ENCODE measurements at places on chromosomes 3 and 15. TPM values are rescaled to one million over a fixed set of nuclear protein-coding genes. Genes with fewer than 3 reads are reported as not detected.

The NPAP1 gene
- total RNA-seq, result not detected

The GATM gene
- total RNA-seq, result 2.9 TPM

The WNT7A gene
- 1.5 TPM for total RNA-seq

GRCh38 chr3:118011910-118012309 lies 1022.7 kb downstream of the IGSF11 start:
- no peaks in the 10 kb centered on the region for H3K4me1 ChIP-seq
- H3K4me3 ChIP-seq, result no peak overlapping the region
- H3K36me3 ChIP-seq, result no peaks in the 10 kb centered on the region
- DNase-seq, result no peak
- H3K27me3 ChIP-seq, result no peaks in the 10 kb centered on the region
- no peak overlapping the region for H3K27ac ChIP-seq

GRCh38 chr3:5069627-5070026 lies 52.5 kb upstream of the ARL8B start:
- H3K4me3 ChIP-seq, result no peak overlapping the region
- H3K27me3 ChIP-seq, result peaks cover 35% of the 10 kb centered on the region
- DNase-seq, result no peak
- H3K36me3 ChIP-seq, result no peaks in the 10 kb centered on the region
- H3K4me1 ChIP-seq, result no peaks in the 10 kb centered on the region

DNA sequence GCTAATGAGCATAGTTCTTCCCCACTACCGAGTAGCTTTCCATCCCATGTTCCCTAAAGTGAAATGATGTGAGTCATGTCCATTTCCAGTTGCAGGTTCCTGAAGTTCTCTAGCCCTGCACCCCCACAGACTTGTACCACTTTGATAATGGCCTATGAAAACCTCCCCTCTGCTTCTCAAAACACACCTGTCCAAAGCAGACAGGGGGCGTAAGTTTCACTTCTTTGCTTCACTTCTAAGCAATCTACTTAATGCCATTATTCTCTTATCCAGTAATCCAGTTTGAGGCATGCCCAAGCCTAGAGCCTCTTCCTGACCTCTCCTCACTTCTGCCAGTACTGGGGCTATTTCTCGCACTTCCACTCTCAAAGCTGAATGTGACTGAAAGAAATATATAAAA lies 305.1 kb downstream of the IGSF11 start:
- no peak for DNase-seq
- no peak overlapping the region for H3K4me3 ChIP-seq
- no peak overlapping the region for H3K27ac ChIP-seq
- no peaks in the 10 kb centered on the region for H3K27me3 ChIP-seq
- no peaks in the 10 kb centered on the region for H3K36me3 ChIP-seq
- H3K4me1 ChIP-seq, result no peaks in the 10 kb centered on the region

- DNase-seq, result peak; percentile 61
- peak overlapping the region; percentile 71 for H3K27ac ChIP-seq
- H3K4me3 ChIP-seq, result peak overlapping the region; percentile 51
- peaks cover 39% of the 10 kb centered on the region for H3K4me1 ChIP-seq
- no peaks in the 10 kb centered on the region for H3K27me3 ChIP-seq
These were observed 81.2 kb downstream of the SRGAP3 start for GRCh38 chr3:9168241-9168741.

- H3K4me1 ChIP-seq, result peaks cover 5% of the 10 kb centered on the region
- H3K27ac ChIP-seq, result no peak overlapping the region
- no peak for DNase-seq
These were observed 21.8 kb upstream of the APEH start for GRCh38 chr3:49652218-49652902.

GRCh38 chr3:15438983-15439382 lies 11.6 kb downstream of the EAF1 start:
- no peaks in the 10 kb centered on the region for H3K27me3 ChIP-seq
- H3K36me3 ChIP-seq, result peaks cover 74% of the 10 kb centered on the region
- H3K4me1 ChIP-seq, result peaks cover 25% of the 10 kb centered on the region
- no peak overlapping the region for H3K4me3 ChIP-seq

- no peak overlapping the region for H3K27ac ChIP-seq
- no peaks in the 10 kb centered on the region for H3K36me3 ChIP-seq
- H3K4me1 ChIP-seq, result no peaks in the 10 kb centered on the region
- peaks cover 3% of the 10 kb centered on the region for H3K27me3 ChIP-seq
These were observed 130.9 kb upstream of the CTDSPL start for GRCh38 chr3:37730825-37731224.

DNA sequence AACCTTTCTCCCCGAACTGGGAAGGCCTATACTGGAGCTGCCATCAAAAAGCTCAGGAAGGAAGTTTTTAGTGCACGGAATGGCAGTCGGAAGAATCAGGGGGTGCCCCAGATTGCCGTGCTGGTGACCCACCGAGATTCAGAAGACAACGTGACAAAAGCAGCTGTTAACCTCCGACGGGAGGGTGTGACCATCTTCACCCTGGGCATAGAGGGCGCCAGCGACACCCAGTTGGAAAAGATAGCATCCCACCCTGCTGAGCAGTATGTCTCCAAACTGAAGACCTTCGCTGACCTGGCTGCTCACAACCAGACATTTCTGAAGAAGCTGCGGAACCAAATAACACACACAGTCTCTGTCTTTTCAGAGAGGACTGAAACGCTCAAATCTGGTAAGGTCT lies 48.2 kb downstream of the COL6A6 start:
- DNase-seq, result no peak
- no peak overlapping the region for H3K27ac ChIP-seq
- no peak overlapping the region for H3K4me3 ChIP-seq
- H3K27me3 ChIP-seq, result peaks cover 2% of the 10 kb centered on the region
- H3K4me1 ChIP-seq, result no peaks in the 10 kb centered on the region

- peaks cover 38% of the 10 kb centered on the region for H3K36me3 ChIP-seq
- H3K27ac ChIP-seq, result no peak overlapping the region
- no peaks in the 10 kb centered on the region for H3K27me3 ChIP-seq
- peaks cover 13% of the 10 kb centered on the region for H3K4me1 ChIP-seq
These were observed 68.5 kb downstream of the CCR4 start for GRCh38 chr3:33019981-33020380.

- H3K27ac ChIP-seq, result no peak overlapping the region
- H3K36me3 ChIP-seq, result no peaks in the 10 kb centered on the region
- no peak for DNase-seq
- H3K4me3 ChIP-seq, result no peak overlapping the region
- no peaks in the 10 kb centered on the region for H3K4me1 ChIP-seq
These were observed 194.5 kb upstream of the GAP43 start for GRCh38 chr3:115428841-115429240.

- H3K27me3 ChIP-seq, result peaks cover 9% of the 10 kb centered on the region
- peaks cover 2% of the 10 kb centered on the region for H3K36me3 ChIP-seq
- DNase-seq, result no peak
These were observed 67.6 kb upstream of the PLCL2 start for GRCh38 chr3:16817197-16817596.

- H3K27ac ChIP-seq, result no peak overlapping the region
- no peaks in the 10 kb centered on the region for H3K27me3 ChIP-seq
- H3K4me1 ChIP-seq, result no peaks in the 10 kb centered on the region
- no peak for DNase-seq
These were observed 96.8 kb downstream of the SLMAP start for GRCh38 chr3:57852896-57853295.

DNA sequence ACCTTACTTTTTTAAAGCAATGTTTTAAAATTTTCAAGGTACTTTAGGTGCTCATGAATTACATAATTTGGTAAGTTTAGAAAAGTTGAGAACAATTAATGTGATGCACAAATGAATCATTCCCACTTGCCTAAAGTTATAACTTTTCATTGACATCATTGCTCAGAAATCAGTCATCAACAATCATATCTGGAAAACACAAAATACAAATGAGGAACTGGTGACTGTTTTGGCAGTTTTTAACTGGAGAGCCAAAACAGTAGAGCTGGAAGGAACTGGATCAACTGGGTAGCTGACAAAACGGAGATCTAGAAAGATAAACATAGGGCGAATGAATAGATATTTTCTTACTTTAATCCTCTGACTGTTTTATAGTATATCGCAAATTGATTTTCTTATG lies 767.1 kb downstream of the IGSF11 start:
- no peaks in the 10 kb centered on the region for H3K36me3 ChIP-seq
- no peak overlapping the region for H3K27ac ChIP-seq
- no peaks in the 10 kb centered on the region for H3K4me1 ChIP-seq
- no peak for DNase-seq

- no peak overlapping the region for H3K4me3 ChIP-seq
- H3K36me3 ChIP-seq, result no peaks in the 10 kb centered on the region
- DNase-seq, result no peak
- no peaks in the 10 kb centered on the region for H3K27me3 ChIP-seq
These were observed 25.6 kb downstream of the DUSP7 start for GRCh38 chr3:52030714-52031310.

DNA sequence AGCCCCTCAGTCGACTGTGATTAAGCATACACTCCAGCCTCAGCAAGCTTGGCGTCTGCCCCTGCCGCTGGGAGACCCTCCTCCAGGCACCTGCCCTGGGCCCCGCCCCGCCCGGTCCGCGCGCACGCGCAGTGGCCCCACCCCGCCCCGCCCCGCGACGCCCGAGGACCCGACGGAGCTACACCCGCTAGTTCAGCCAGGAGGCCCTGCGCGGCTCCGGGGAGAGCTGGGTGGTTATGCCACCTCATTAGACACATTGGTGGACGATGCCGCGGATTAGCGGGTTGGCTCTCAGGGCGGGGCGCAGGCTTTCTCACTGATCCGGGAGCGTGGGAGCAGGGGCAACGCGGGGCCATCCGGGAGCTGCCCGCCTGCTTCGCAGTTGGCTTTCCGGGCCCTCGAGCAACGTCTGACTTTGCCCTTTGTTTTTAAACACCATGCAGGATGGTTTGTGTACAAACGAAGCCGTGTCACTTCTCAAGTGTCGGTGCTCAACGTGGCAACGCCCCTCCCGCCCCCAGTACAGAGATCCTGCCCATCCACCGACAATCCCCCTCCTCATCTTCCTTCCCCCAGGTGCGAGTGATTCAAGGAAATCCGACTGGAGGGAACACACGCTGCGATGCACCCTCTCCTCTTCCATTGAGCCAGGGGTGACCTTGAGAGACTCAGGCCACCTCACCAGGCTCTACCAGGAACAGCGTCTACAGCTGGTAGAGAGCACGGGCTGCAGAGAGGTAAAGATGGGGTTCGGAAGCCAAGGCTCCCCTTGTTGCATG lies 109.3 kb downstream of the SHQ1 start:
- peak overlapping the region; percentile 88 for H3K27ac ChIP-seq
- peaks cover 9% of the 10 kb centered on the region for H3K4me1 ChIP-seq
- peak; percentile 82 for DNase-seq
- H3K4me3 ChIP-seq, result peak overlapping the region; percentile 87

DNA sequence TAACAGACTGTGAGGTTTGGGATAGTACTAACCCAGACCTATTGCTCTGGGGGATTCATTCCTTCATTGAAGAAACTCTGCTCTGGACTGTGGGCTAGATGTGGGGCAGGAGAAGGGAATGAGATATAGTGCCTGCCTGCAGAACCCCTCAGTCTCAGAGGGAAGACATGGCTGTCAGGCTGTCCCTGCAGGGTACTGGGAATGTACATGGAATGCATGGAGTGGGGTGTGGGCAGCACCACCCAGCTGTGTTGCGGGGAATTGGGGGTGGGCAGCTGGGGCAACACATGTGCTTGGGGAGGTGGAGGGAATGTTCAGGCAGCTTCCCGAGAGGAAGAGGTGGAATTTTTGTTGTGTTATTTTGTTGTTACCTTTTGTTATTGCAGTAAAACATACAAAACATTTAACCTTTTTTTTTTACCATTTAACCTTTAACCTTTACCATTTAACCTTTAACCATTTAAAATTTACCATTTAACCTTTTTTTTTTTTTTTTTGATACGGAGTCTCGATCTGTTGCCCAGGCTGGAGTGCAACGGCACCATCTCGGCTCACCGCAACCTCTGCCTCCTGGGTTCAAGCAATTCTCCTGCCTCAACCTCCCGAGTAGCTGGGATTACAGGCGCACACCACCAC lies 7.3 kb downstream of the PAQR5 start:
- no peaks in the 10 kb centered on the region for H3K4me1 ChIP-seq
- peaks cover 14% of the 10 kb centered on the region for H3K27me3 ChIP-seq
- no peak overlapping the region for H3K27ac ChIP-seq
- no peak for DNase-seq
- no peak overlapping the region for H3K4me3 ChIP-seq
- no peaks in the 10 kb centered on the region for H3K36me3 ChIP-seq

DNA sequence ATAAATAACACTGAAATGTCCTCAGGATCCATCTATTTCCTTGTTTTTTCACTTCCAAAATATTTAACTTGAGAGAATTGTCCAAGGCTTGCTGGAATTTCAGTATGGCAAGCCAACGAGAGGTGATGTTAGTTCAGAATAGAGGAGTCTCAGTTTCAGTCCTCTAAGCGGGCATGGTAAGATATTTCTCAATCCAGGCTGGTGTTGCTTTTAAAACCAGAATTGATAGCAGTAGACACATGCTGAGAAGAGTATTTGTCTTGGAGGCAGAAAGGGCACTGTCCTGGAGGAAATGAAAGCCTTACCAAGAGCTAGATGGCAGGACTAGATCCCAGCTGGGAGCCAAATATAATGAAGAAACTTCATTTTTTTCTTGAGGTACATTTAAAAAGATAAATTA lies 23.1 kb downstream of the PHLDB2 start:
- peaks cover 4% of the 10 kb centered on the region for H3K4me1 ChIP-seq
- no peak for DNase-seq
- peaks cover 4% of the 10 kb centered on the region for H3K36me3 ChIP-seq
- no peak overlapping the region for H3K4me3 ChIP-seq

- H3K4me1 ChIP-seq, result peaks cover 8% of the 10 kb centered on the region
- no peaks in the 10 kb centered on the region for H3K36me3 ChIP-seq
- no peak overlapping the region for H3K27ac ChIP-seq
- peaks cover 20% of the 10 kb centered on the region for H3K27me3 ChIP-seq
These were observed 30.3 kb upstream of the PSMD6 start for GRCh38 chr3:64053581-64053980.

DNA sequence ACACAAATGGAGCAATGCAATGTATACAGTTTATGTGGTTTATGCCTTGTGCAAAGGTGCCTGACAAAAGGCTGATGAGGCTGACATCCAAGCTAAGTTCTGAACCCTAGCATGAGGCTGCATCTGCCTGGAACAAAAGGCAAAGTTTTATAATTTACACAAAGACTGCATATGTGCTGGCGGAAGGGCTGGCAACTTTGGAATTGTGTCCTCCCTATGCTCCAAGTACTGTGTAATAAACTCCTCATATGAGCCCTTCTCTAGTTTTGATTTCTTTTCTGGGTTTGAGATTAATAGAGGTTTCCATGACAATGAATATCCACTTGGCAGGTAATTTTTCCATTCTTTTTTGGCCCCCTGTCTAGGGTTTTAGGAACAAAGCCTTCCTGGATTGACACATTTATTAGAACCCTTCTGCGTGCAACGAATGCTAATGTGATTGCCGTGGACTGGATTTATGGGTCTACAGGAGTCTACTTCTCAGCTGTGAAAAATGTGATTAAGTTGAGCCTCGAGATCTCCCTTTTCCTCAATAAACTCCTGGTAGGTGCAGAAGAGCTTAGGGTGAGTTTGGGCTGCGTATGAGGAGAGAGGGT lies 10.8 kb downstream of the PLA1A start:
- peaks cover 29% of the 10 kb centered on the region for H3K27me3 ChIP-seq
- H3K36me3 ChIP-seq, result no peaks in the 10 kb centered on the region
- H3K27ac ChIP-seq, result no peak overlapping the region
- H3K4me3 ChIP-seq, result no peak overlapping the region
- DNase-seq, result no peak

Measured in activated naive CD8-positive, alpha-beta T cell treated with anti-CD3 and anti-CD28 coated beads, Interleukin-2, amount 10 ng/mL, durations not matched to agents 7 days and 5 days (primary cell).